Stimulated activated CD8-positive, alpha-beta memory T cell treated with anti-CD3 and anti-CD28 coated beads, Interleukin-7, amount 100 ng/mL, for 4 hours (primary cell): ENCODE measurements at places on chromosomes 3 and 15.

- DNase-seq = no peak
Observed at GRCh38 chr3:121958801-121959200, 63.2 kb downstream of the ILDR1 start.

- DNase-seq = no peak
Observed at GRCh38 chr15:33278816-33279612, 31.8 kb upstream of the RYR3 start.

GRCh38 chr15:98800437-98801233, 152.3 kb downstream of the IGF1R start:
- no peak for DNase-seq

GRCh38 chr3:152252755-152253154, 16.0 kb upstream of the MBNL1 start:
- DNase-seq = no peak

DNA sequence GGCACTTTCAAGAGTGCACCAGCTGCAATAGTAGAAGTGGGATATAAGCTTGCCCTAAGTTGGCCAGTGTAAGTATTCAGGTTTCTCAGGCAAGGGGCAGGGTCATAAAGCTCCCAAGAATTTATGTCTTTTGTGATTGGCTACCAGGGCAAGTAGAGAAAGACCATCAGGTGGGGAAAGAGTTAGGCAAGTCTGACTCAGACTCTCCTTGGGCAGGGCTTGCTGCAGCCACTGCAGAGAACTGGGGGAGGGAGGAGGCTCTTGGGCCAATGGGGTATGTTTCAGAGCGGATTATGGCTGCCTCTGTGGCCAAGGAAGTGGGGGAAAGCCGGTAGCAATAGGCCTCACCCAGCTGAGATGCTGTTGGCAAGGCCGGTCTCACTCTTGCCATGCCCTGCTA, 44.6 kb upstream of the SLC25A36 start:
- DNase-seq = no peak

GRCh38 chr3:23113455-23114171, 89.5 kb upstream of the UBE2E2 start:
- no peak for DNase-seq

GRCh38 chr15:93150910-93151881, 62.2 kb upstream of the RGMA start:
- no peak for DNase-seq

DNA sequence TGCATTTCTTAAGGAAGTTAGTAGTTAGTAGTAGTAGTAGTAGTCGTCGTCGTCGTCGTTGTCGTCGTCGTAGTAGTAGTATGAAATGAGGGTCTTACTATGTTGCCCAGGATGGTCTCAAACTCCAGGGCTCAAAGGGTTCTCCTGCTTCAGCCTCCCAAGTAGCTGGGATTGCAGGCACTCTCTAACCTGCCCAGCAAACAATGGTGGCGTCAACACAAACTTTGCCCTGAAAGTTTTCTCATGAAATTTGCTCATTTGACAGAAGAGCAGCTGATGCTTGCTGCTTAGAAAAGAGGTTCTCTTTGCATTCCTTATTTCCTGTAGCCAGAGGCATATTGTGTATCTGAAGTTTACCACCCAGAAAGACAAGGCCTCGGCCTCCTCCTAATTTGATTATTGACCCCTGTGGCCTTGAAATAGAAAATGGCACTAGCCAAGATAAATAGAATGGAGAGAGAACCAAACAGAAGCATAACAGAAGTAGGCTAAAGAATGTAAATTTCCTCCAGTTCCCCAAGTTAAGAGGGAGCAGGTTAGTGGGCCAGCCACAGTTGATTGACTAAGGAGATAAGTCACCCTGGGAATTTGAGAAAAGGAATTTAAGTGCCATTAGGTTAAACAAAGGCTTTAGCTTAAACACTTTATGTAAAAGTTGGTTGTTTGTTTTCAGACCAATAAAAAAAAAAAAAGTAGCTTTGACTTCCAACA, 166.2 kb upstream of the ROBO2 start:
- DNase-seq = no peak

DNA sequence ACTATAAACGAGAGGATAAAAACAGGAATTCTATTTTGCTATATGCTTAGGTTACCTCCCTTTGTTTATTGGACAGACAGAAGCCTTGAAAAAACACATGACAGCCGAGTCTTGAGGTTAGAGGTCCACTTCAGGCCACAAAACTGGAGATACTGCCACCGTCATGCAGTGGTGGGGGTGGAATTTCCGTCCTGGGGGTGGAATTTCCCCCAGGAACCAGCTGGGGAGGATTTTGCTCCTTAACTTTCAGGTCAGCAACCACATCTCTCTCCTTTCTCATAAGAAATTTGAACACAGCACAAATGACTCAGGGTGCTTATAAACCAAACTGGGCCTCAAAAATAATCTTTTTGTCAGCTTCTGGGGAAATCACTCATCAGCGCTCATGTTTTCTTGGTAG, 545.8 kb upstream of the ADAMTS9 start:
- no peak for DNase-seq

GRCh38 chr3:121063628-121064027, 155.6 kb downstream of the STXBP5L start:
- DNase-seq = no peak

DNA sequence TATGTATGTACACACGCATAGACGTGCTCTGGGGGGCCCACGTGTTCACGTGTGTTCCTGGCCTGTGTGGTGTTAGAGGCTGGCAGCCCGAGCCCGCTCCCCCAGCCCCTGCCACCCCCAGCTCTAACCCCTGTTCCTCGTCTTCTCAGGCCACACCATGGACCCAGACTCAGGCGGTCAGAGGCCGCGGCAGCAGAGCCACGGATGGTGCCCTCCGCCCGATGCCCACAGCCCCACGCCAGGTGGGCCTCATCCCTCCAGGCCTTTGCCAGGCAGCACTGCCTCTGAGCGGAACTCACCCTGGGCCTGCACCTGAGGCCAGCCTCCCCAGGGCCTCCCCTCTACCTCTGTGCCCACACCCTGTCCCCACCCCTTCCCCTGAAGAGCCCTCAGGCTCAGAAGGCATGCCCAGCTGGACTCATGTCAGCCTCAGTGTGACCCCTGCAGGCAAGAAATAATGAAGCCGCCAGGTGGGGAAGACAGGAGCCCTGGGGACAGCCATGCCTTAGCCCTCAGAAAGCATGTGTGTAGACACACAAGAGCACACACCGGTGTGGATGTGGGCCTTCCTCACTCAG, 16.4 kb upstream of the GNAT1 start:
- DNase-seq = no peak

GRCh38 chr3:32510075-32510724, 7.5 kb upstream of the CMTM6 start:
- DNase-seq = peak; percentile 44

- no peak for DNase-seq
Observed at GRCh38 chr3:180267202-180267843, 230.6 kb upstream of the PEX5L start.

GRCh38 chr15:61195116-61196002, 33.7 kb downstream of the RORA start:
- DNase-seq = no peak

DNA sequence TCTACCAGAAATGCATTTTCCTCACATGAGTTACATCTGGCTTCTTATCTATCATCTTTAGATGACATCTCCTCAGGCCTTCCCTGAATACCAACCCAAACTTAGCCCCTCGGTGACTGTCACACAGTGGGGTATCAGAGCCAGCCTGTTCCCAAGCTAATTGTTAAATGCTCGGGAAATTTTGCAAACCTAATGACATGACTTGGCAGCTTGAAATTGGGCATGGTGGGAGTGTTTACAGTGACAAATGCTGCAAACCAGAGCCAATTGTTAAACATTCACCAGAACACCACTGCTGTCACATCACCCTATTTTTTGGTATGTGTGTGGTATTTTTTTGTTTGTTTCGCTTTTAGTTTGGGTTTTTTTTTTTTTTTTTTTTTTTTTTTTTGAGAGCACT, 130.8 kb downstream of the HCN4 start:
- no peak for DNase-seq

DNA sequence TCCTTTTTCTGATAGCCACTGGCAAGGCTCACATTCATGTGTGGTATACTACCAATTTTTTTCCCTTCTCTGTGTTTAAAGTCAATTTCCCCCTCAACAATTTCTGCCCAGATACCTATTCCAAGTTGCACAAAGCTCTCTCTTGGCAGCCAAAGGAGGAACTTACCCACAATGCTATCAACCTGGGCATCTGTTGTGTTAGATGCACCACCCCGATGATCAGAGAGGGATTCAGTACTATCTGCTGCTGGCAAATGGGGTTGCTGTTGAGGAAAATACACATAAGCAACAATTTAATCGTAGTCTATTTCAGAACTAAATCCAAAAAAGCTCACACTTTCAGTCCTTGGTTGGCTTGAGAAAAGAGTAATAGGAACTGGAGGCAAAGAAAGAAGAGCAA, 46.1 kb downstream of the AAGAB start:
- no peak for DNase-seq

- no peak for DNase-seq
Observed at GRCh38 chr3:12522721-12523120, 22.6 kb downstream of the MKRN2OS start.

DNA sequence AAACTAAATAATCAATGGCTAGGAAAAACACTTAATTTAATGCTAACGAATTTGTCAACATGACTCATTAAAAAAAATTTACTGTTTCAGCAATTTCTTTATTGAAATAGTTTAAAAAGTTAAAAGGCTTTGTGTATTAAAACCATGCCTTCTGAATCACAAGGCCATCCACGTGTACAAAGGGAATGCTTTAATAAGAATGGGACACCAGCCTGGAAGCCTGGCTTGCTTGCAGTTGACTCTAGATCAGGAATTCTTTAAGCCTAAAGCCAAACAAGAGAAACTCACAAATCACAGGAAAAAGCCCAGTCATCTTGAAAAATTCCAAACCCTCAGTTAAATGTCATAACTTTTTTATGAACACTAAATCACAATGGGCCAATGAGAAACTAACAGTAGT, 137.6 kb downstream of the PEAK1 start:
- DNase-seq = no peak

DNA sequence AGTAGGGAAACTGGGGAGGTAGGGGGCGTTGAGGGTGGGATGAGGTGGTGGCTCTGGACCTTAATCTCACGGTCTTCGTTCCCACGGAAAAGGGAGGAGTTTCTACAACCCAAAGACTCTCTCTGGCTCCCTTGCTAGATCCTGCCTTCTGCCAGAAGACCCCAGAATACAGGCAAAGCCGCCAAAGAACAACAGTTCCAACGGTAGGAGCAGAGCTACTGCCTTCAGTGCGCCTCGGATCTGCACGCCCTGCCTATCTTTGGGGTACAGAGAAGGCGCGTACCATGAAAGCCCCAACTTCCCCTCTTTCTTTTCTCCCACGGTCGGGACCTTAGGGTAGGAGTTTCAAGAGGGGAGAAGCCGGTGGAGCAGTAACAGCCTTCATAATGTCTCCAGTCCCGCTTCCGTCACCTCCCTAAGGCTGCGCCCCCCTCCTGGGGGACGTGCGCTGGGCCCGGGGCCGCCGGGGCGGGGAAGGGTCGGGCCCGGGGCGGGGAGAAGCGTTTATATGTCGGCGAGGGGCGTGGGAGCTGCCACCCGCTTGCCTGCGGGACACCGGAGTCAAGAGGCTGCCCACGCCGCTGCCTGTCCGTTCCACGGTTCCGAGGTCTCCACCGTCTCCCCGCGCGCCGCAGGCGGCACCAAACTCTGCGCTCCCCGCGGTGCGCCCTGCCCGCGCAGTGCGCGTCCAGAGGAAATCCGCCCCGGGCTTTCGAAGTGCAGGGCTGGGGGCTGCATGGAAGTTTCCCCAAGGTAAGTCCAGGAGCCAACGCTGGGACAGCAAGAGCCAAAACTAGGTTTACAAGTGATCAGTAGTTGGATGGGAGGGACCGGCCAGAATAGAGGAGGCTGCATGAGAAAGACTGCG, at the start of gene COL6A6:
TSS of gene COL6A6 (plus strand) at position 533 of the 868 bp plus-strand sequence. CDS start 43,188 bp downstream, outside the sequence.
- DNase-seq = no peak

GRCh38 chr3:170560717-170561382, 25.0 kb downstream of the SLC7A14 start:
- DNase-seq = no peak

DNA sequence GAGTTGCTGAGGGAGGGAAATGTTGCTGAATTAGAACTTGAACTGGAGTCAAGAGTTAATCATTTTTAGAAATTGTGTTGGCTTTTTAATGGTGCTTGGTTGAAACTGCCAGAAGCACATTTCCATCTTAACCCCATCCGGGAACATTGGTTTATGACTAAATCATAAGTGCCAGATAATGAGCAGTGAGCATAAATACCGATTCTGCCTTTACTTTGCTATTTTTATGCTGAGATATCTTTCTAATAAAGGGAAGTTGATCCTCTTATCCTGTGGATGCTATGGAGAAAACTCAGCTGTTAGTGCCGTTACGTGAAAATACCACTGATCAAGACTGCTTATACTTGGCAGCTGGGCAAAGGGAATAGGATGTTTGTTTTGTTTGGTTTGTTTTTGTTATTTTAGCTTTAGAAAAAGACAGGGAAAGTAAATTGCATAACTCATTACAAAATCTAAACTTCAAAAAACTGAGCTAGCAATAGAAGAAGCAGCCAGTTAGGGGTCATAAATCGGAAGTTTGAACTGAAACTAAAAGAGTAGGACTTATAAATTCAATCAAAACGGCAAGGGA, 813.1 kb downstream of the NAALADL2 start:
- no peak for DNase-seq

DNA sequence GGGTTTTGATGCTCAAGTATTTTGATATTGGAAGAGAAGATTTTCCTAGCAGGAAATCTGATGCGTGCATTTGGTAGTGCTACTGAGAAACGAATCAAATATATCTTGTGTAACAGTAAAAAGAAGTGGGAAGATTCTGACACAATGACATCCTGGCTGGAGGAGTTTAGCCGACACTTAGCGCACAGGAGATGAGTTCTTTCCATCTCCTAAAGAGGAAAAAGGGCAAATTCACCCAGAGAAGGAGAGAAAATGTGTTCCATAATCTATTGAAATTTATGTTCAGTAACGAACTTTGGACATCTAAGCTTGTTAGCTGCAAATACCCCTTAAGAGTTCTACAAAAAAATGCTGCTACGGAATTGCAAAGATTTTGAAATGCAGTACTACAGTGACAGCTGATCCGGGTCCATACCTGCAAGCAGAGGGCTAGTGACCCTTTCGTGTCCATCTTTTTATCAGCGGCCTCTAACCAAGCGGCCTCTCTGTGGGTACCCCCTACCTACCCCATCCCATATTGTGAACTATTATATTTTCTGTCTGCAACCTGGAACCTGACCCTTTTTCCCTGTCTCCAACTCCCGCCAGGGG, 971 bp downstream of the CPOX start:
- no peak for DNase-seq

GRCh38 chr15:28027714-28028076, 71.4 kb downstream of the OCA2 start:
- DNase-seq = no peak

- DNase-seq = no peak
Observed at GRCh38 chr3:100864471-100865250, 128.6 kb downstream of the ABI3BP start.
